ENCODE measurements at places on chromosomes 12 and 14.

- no peak for DNase-seq
Observed at GRCh38 chr12:93261505-93262094, 116.1 kb upstream of the NUDT4 start.

GRCh38 chr12:58487678-58488161, 432.6 kb downstream of the LRIG3 start:
- DNase-seq, result no peak

DNA sequence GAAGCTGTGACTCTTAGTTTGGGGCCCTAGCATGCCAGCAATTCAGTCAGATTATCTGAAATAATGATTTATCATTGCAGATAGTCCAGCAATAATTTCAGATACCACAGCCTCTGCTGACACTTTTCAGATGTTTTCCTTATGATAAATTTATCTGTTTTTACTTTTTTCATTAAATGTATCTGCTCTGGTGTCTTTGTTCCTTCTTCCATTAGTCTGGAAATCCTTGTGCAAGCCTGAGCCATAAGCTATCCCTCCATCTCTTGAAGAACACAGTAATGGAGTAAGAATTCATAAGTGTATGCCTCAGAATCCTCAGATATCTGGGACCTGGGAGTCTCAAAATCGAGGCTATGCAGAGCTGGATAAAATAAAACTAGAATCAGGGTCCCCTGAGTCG, 146.4 kb upstream of the KRR1 start:
- DNase-seq, result no peak

- no peak for DNase-seq
Observed at GRCh38 chr12:32821710-32822109, 66.0 kb upstream of the YARS2 start.

DNA sequence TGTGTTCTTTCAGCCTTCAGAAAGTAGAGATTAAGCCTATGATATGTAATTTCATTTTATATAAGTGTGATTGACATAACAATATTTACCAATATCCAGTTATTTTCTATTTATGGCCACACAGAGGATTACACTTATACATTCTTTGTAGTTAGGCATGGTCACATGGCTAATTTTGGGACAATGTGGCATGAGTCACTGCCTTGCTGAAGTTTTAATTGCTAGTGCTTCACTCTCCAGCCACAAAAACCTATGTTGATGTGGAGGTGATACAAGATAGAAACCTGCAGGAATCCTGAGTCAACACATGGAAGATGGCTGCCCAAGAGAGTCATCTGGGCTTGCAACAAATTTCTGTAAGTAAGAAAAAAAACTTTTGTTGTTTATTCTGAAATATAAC, 17.0 kb downstream of the CLEC14A start:
- DNase-seq, result no peak

DNA sequence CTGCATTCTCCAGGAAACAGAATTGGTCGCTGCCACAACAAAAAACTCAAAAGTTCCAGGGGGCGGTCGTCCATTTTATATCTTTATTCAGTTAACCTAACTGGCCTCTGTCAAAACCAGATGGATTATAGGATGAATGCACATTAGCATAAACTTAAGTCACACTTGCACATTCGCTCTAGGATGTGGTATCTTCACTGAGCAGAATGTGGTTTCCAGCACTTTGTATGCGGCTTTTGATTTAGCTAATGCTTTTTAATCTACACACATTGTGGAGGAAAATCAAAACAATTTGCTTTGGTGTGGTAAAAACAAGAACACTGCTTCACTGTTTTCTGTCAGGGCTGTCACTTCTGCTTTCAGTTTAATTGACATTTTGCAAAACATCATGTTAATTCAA, 4.5 kb downstream of the TAS2R50 start:
- no peak for DNase-seq

GRCh38 chr12:99979471-99979870, 5.3 kb downstream of the ANKS1B start:
- DNase-seq, result no peak

DNA sequence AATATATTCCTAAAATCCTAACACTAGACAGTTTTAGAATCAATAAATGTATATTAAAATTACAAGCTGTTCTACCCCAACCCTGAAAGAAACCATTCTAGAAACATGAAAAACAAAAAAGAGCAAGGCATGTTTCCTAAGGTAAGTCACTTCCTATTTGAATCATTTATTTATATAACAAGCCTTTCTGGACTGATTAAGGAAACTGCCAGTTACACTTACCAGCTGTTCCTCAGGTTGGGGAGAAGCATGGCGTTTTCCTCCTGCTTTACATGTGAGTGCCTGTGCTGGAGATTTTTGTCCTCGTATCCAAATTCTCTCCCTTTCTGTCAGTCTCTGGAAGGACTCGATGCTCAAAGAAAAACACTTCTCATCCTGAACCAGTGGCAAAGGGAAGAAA, 183.3 kb downstream of the EFCAB11 start:
- DNase-seq, result no peak

GRCh38 chr14:29085546-29085945, 319.0 kb downstream of the FOXG1 start:
- no peak for DNase-seq

GRCh38 chr12:91111366-91112325, at the start of gene LUM:
TSS of gene LUM (minus strand) at chr12:91111494. CDS start at chr12:91108979, 2,515 bp downstream.
- no peak for DNase-seq

DNA sequence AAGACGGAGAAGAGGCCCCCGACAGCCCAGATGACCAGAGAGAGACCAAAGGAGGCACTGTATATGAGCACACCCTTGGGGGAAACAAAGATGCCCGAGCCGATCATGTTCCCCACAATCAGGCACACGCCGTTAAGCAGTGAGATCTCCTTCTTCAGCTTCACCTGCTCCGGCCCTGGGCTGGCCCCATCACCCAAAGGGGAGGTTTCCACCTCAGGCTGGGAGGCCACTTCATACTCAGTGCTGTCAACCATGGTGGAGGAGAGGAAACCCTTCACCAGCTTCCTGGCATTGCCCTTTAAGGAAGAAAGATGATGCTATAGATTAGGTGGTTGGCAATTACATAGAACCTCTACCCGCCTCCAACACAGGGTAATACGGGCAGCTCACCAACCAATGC, 2.1 kb downstream of the SLC7A7 start:
- DNase-seq, result no peak

DNA sequence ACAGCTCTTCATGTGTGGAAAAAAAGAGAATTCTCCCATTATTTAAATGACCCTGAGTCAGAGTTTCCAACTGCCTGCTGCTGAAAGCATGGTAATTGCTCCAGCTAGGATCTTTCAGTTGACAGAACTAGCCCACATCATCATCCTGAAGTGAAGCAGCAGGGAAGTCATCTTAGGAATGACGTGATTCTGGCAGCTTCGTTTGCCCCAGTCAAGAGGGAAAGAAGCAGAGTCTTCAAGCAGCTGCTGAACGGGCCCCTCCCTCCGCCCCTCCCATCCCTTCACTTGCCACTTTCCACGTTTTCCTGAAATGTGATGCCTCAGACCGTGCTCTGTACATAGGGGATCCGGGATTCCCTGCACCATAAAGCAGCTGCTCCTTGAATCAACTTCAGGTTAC, 455.0 kb upstream of the TMEM132C start:
- DNase-seq, result no peak

DNA sequence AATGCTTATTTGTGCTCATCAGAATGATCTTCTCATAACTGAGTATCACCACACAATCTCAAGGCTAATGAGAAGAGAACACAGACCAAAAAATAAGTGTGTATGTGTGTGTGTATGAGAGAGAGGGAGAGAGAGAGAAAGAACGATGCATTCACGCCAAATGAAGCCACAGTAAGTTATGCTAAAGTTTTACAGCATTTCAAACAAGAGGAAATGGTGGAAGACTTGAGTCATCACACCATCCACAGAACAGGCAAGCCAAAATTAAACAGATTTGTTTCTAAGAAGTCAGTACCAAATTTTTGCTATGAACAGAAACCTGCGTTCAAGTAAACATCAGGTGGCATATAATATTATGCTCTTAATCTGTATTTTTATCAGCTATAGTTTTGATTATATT, 141.2 kb downstream of the MED13L start:
- DNase-seq, result no peak

DNA sequence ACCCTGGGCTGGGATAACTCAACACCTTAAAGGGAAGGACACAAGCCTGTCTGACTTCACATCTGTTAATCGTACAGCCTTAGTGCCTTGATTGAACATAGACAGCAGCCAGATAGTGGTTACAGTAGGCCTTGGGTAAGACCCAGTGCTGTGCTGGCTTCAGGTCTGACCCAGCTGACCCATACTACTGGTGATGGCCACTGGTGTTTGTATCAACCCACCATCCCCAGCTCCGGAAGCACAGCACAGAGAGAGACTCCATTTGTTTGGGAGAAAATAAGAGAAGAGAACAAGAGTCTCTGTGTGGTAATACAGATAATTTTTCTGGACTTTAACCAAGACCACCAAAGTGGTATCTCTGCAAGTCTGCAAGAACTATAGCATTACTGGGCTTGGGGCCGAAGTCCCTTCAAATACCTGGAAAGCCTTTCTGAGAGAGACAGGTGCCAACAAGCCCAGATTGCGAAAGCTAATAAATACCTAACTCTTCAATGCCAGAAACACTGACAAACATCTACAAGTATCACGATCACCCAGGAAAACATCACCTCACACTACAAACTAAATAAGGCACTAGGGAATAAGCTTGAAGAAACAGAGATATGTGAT, 330.1 kb upstream of the GARIN2 start:
- no peak for DNase-seq

DNA sequence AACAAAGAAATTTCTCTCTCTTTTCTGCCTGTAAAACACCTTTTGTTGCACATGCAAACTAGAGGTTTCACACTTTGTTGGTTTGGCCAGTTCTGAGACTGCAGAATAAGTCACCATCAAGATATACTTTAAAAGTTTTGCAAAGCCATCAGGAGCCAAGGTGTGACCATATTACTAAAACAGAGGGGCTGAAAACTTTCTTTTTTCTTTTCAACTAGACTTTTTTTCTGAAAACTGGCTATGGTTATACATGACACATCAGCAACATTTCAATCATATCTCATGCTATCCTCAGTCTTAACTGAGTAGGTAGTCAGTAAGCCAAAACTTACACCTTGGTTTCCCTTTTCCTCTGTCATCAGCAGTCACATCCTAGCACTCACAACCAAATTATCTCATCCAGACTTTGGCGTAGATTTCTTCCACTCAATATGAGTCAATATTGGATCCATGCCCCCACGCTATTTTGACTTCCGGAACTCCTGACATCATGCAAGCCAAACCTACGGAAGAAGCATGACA, 4.1 kb upstream of the IFNG start:
- DNase-seq, result no peak

DNA sequence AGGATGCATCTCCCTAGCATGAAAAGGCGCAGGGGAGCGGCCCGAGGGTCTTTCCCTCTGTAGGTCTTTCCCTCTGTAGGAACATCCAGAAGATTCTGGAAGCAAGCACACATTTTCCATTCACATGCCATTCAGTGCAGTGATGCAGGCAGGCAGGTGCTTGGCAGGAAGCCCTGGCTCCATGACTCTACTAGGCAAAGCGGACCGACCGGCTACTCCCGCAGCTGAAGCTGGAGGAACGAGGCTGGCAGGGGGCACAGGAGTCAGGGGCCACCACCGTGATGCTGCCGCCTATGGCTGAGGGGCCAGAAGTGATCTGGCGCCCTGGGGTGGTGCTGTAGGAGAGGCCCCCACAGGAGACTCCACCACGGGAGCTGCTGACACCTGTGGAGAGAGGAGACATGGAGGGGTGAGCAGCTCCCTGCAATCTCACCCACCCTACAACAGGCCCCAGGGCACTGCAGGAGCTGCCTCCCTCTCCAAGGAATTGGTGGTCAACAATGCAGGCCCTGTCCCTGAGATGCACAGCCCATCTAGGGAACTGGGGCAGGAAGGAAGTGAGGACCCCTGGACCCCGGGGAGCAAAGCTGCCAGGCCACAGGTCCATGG, 6.5 kb downstream of the KRT85 start:
- no peak for DNase-seq

DNA sequence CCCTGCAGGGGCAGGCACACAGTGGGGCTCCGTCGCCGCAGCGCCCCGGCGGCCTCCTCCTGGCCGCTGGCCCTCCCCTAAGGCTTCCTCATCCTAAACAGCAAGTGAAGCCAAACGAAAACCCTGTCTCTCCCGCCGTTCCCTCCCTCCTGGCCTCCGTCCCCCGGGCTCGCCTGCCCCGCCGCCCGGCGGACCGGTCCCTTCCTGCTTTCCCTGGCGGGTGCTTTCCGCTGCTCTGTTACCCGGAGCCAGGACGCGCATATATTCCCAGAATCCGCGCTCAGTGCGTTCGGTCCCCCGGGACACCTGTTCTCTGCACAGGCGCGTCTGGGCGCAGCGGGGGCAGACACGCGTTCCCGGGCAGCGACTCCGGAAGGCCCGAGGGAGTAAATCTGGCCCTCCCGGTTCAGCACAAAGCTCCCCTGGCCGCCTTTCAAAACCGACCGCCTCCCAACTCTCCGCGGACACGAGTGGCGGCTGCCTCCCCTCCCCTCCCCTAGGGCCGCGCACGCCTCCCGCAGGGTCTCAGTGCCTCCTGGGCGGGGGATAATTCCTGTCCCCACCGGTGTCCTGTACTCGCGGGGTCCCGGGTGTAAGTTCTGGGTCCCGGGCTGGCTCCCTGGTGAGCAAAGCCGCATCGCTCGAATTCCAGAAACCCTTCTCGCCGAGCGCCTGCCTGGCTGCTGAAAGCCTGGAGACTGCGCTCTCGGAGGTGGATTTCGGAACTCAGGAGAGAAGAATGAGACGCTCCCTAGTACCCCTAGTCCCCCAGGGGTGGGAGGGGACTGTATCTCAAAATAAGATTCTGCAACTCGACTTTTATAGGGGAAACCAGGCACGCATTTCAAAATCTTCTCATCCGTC, 21.4 kb upstream of the CEP170B start:
- DNase-seq, result no peak

- DNase-seq, result no peak
Observed at GRCh38 chr12:67598598-67598997, 49.9 kb upstream of the DYRK2 start.

- no peak for DNase-seq
Observed at GRCh38 chr12:94071258-94071657, 77.1 kb upstream of the PLXNC1 start.

DNA sequence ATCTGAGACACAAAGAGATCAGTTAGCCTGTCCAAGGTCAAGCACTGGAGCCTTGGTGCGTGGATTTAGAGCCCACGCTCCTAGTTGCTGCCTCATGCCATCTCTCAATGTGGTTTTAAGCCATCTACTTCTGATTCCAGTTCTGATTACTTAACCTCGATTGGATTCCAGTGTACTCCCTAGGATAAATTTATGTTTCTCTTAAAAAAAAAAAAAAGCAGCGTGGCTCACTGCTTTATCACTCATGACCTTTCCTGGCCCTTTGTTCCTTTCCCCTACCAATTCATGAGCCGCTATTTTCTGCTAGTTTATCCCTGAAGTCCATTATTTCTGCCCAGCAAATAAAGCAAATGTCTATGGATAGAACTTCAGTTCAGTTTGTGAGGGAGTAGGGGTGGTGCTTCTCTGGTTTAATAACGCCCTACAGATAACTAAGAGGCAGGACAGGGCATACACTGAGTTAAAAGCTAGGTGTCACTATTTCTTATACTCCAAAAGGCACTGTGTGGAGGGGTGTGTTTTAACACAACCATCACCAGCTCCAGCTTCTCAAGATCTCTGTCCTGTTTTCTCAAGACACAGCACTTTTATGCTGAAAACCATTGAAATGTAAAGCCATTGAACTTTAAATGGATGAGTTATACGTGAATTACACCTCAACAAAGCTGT, 9.8 kb upstream of the PARP11 start:
- no peak for DNase-seq

All from epithelial cell of proximal tubule (primary cell).